Small intestine (tissue), 16 donors: ENCODE measurements at places on chromosomes 12 and 14. TPM values are rescaled to one million over a fixed set of nuclear protein-coding genes. Genes with fewer than 3 reads are reported as not detected.

Gene PCNX1
- polyA plus RNA-seq, result 5.1 TPM

Gene CLEC1A
- polyA plus RNA-seq, result 1.6 TPM

Gene DENR
- polyA plus RNA-seq, result 56.0 TPM

Gene RTL1
- polyA plus RNA-seq, result not detected

Gene BEGAIN
- polyA plus RNA-seq, result 13.5 TPM

Gene AQP2
- not detected for polyA plus RNA-seq

Gene ETFBKMT
- 2.2 TPM for polyA plus RNA-seq

Gene C12orf50
- not detected for polyA plus RNA-seq

DNA sequence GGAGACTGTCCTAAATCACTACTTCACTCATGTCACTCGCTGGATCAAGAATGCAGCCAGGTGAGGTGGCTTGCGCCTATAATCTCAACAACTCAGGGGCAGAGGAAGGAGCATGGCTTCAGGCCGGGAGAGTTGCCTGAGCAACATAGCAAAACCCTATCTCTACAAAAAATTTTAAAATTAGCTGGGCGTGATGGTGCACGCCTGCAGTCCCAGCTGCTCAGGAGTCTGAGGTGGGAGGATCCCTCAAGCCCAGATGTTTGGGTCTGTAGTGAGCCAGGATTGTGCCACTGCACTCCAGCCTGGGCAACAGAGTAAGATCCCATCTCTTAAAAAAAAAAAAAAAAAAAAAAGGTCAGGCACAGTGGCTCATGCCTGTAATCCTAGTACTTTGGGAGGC is 5.9 kb downstream of the SMAGP start:
- DNase-seq, result no peak

GRCh38 chr12:30874455-30875321 is 51.9 kb upstream of the TSPAN11 start:
- DNase-seq, result no peak

- no peak for DNase-seq
Measured at GRCh38 chr14:72810201-72810600, 83.7 kb downstream of the DPF3 start.

- no peak for DNase-seq
Measured at GRCh38 chr12:98830657-98831056, 185.6 kb downstream of the APAF1 start.

DNA sequence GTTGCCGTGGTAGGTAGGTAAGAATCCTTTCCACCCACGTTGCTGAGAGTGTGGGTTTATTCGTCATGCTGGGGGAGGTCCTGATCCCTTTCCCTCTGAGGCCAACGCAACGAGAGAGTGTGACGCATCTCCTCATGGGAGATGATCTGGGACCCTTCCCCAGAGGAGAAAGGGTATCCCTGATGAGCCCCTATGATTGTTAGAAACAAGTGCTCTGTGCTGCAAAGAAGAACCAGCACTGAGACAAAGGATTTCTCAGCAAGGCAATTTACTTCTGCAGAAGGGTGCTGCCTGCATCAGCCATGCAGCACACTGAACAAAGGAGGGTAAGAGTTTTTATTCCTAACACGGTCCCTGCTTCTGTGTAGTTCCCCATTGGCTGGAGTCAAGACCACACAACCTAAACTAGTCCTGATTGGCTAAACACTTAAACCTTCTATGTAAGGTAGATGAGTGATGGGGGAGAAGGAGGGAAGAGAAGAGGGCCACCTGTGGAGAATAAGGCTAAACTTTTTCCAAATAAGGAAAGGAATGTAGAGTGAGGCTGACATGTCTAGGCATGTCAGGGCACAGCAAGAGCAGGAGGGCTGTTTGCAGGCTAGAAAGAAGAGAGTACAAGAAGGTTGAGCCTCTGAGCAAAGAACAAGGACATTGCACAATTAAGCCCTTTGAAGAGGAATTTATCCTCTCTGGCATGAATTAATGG is 21.3 kb downstream of the CLEC2A start:
- no peak for DNase-seq

DNA sequence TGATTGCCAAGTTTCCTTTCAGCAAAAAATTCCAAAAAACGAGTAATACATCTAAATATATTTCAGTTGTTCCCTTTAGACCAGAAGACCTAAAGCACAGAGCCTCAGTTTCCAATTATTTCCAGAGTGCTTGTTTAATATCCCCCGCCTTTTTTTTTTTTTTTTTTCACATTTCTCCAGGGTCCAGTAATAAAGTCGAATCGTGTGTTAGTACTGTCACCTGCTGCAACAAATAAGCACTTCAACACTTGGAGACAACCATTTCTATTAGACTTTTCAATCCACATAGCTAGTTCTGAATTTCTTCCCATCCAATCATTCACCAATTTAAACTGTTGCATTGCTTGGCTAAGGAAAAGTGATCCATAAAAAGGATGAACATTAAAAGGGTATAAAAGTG is 13.6 kb downstream of the PDE6H start:
- no peak for DNase-seq

DNA sequence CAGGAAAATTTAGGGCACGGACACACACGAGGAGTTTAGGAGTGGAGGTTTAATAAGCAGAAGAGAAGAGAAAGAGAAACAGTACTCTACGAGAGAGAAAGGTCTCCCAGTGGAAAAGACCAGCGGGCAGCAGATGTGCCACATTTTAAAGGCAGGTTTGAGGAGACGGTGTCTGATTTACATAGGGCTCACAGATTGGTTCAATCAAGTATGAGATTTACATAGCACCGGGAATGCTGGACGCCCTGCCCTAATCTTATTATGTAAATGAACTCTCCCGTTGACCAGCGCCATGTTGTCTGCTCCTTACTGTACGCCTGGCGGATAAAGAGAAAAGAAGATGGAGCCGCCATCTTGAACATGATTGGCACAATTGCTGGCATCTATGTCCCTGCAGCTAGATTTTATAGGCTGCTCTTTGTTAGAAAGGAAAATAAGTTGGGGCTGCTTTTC is 17.9 kb downstream of the NFKBIA start:
- DNase-seq, result no peak

- DNase-seq, result no peak
Measured at GRCh38 chr14:58918066-58918738, 270.3 kb upstream of the DAAM1 start.

- DNase-seq, result peak; percentile 47
Measured at GRCh38 chr12:111993292-111994150, 19.4 kb downstream of the TMEM116 start.

GRCh38 chr12:28409892-28410291 is 219.6 kb downstream of the CCDC91 start:
- no peak for DNase-seq

GRCh38 chr12:14072987-14073386 is 91.6 kb upstream of the GRIN2B start:
- DNase-seq, result peak; percentile 67

DNA sequence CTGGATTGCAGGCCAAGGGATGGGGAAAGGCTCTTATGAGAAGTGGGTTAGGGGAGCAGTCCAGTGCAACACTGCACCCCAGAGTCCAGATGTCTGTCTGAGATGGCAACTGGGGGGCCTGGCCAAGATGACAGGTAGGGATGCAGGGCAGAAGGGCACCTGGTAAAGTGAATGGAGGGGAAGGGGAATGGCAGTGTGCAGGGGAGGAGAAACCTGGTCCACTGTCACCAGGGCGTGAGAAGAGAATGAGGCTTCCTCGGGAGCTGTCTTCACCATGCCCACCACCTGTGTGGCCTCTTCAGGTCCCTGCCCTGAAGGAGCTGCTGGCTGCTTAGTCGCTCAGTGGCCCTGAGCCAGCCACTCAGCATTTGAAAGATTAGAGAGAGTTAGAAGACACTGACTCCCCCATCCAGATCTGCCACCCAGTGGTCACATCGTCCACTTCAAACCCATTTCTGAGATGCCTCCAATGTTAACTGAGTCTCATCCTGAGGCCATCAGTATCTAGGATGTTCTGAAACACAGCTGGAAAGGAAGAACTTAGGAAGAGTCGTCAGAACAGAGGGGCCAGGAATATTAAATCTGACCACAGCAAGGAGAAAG is 57.3 kb downstream of the PLEKHG3 start:
- DNase-seq, result no peak

- peak; percentile 44 for DNase-seq
Measured at GRCh38 chr14:76133103-76133502, 18.6 kb upstream of the GPATCH2L start.

- DNase-seq, result no peak
Measured at GRCh38 chr12:120284381-120284780, 7.3 kb downstream of the RNU4-2 start.

DNA sequence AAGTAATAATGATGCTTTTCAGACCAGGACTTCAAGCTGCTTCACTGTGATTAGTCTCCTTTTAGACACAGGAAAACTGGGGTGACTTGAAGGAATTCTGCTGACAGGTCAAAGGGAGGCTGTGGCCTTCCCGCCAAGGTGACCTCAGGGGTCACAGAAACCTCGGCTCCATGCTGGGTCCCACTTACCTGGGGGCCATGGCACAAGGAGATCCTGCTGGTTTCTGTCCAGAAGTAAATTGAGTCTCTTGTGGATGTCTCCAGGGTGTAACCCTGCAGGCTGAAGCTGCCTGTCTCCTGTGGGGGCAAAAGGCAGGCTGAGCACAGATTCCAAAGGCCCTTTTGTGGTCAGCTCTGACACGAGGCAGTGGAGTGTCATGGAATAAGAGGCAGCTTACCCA is 138.7 kb upstream of the MED13L start:
- no peak for DNase-seq

DNA sequence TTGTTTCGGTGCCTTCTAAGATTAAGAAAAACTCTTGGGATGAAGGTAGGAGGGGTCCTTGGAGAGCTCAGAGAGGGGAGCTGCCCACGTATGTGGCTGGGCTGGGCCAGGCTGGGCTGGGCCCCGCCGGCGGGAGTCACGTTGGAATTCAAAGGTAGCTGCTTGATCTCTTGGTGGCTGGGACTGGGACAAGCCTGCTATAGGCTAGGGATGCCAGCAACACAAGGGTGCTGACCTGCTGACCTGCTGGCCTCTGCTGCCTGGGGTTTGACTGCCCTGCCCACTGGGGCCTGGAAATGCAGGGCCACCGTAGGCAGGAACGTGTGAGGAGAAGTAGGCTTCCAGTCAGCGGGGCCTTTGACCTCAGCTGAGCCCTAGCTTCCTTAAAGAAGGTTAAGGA is 52.8 kb upstream of the GTF2A1 start:
- no peak for DNase-seq

GRCh38 chr14:80768646-80769045 is 172.9 kb downstream of the CEP128 start:
- DNase-seq, result no peak

DNA sequence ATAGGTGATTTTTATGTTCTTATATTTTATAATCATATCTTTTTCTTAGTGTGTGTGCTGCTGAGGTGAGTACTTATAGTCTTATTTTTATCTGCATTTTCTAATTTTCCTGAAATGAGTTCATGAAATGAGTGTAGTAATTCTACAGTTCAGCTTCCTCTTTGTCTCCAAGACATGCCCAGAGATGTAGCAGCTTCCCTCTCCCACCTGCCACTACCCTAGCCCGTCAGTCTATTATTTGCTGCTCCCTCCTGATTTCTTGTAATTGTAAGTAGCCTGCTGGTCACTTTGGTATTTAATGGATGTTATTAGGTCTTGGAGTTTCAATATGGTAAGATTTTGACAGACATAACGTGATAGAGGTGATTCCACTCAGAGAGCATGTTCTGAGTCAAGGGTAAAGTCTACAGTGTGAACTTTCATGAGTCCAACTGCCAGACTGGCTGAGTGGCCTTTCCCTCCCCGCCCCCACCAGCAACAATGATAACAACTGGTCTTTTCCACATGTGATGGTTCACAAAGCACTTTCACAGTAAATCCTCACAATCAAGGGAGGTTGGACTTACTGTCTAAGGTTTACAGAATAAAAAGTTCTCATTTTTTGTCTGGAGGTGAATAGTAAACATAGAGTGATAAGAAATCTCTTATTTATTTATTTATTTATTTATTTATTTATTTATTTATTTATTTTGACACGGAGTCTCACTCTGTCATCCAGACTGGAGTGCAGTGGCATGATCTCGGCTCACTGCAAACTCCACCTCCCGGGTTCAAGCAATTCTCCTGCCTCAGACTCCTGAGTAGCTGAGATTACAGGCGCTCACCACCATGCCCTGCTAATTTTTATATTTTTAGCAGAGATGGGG is 4.2 kb upstream of the RIPK3 start:
- peak; percentile 91 for DNase-seq

DNA sequence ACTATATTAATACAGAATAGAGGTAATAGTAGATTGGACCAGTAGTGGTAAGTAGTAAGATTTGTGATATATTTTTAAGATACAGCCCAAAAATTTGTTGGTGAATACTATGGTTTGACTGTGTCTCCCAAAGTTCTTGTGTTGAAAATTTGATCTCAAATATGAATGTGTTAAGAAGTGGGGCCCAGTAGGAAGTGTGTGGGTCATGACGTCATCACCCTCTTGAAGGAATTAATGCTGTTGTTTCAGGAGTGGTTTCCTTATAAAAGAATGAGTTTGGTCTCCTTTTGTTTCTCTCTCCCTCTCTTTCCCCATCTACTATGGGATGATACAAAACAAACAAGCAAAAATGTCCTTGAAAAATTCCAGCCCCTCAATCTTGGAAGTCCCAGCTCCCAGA is 16.3 kb downstream of the LUM start:
- DNase-seq, result no peak

DNA sequence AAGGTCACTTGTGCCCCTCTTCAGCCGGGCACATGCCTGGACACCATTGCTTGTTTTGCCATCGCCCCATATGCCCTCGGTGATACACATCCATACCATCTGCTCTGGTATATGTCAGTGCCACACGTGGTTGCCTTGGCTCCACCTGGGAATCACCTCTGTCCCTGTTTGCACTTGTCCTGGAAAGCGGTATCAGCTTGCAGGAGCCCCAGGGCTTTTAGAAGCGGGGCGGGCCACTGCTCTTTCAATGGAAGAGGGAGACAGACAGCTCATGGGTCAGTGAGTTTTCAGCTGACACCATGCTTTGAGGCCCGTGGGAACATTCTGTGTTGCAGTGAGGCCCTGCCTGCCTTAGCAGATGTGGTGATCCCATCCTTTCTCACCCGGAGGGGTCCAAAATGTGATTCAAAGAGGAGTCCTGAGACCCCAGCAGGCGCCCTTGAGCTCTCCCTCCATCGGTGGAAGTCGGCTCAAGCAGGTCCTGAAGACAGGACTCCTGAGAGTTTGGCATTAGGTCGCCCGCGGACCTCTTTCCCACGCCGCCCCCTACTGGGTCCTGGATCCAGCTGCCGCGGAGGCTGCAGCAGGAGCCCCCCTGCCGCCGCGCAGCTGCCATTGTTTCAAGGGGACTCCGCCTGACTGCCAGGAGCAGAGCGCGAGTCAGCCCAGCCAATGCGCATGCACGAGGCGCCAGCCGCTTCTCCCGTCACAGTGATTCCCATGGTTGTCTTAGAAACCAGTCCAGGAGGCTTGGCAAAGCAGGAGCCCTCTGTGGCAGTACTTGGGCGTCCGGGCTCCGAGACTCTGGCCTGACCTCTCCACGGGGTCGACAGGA is 773.2 kb upstream of the ALG10B start:
- no peak for DNase-seq
